Daoy (cell line): ENCODE measurements at places on chromosomes 12 and 14. TPM values are rescaled to one million over a fixed set of nuclear protein-coding genes. Genes with fewer than 3 reads are reported as not detected.

GRCh38 chr12:115322275-115322674 lies 638.3 kb upstream of the TBX3 start:
- no peak for DNase-seq

GRCh38 chr12:94718114-94718513 lies 67.8 kb upstream of the TMCC3 start:
- peak; percentile 9 for DNase-seq

- no peak for DNase-seq
Observed at GRCh38 chr12:27754795-27755194, 25.2 kb upstream of the KLHL42 start.

The FGD6 gene
- 12.3 and 13.9 TPM in 2 replicates for total RNA-seq

The TAS2R9 gene
- not detected in 2 replicates for total RNA-seq
